ENCODE measurements at places on chromosomes 2 and 18. TPM values are rescaled to one million over a fixed set of nuclear protein-coding genes. Genes with fewer than 3 reads are reported as not detected.

DNA sequence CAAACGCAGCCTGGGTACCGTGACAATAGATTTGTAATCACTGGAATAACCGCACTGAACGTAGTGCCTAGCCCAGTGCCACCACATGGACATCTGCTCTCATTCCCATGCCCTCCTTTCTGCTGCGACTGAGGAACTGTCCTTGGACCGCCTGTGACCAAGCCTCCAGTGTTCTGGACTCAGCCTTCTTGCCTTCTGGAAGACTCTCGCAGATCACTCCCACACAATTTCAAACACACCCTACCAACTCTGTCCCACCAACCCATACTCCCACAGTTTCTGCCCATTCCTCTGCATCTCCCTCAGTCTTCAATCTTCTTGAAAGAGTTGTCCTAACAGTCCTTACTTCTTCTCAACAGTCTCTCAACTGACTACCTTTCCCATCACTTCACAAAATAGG, 2.1 kb downstream of the RNF149 start:
- DNase-seq: no peak

Gene CABLES1
- total RNA-seq: 6.9 TPM

- no peak for DNase-seq
Observed at GRCh38 chr2:157194097-157194688, 63.3 kb upstream of the GALNT5 start.

Gene CFAP65
- not detected for total RNA-seq

- DNase-seq: no peak
Observed at GRCh38 chr2:156321243-156321904, 11.1 kb downstream of the NR4A2 start.

DNA sequence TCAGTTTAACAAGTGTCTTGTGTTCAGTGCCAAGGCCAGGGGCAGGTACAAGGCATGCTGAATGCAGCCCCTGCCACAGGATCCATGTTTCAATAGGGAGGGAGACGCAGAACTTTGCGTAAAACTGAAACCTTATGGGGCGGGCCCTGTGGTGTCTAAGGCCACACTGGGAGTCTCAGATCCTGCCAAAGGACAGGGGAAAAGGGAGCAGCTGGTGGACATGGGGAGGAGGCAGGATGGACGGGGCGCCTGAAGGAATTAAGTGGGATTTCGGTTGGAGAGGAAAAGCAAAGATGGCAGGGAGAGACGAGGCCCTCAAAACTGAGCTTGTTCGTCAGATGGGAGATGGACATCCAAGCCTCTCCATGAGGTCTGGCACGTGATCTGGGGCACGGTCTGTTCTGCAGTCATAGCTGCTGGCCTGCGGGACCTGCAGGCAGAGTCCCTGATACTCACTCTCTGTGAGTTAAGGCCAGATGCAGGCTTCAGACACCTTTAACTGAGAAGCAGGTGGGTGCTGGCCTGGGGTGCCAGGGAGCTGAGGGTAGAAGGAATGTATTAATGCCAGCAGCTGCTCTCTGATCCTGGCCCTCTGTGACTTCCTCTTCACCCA, 48.8 kb downstream of the TCF7L1 start:
- DNase-seq: no peak

DNA sequence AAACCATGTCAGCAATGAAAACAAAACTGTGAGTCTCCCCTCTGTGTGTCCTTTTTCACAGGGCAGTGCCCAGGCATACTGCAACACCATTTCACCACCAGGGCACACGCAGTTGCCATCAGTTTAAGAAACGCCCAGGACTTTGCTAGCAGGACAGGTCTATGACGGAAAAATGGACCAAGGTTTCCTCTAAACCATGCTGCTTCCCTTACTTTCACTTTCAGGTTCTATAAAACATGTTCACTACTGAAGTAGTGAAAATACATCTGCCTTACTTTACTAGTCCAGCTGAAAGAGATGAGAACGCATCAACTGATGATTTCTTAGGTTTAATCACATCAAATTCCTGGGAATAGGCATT, 110.5 kb downstream of the TCF4 start:
- DNase-seq: peak; percentile 72

- peak; percentile 56 for DNase-seq
Observed at GRCh38 chr18:76449111-76449453, 46.0 kb downstream of the ZNF516 start.

DNA sequence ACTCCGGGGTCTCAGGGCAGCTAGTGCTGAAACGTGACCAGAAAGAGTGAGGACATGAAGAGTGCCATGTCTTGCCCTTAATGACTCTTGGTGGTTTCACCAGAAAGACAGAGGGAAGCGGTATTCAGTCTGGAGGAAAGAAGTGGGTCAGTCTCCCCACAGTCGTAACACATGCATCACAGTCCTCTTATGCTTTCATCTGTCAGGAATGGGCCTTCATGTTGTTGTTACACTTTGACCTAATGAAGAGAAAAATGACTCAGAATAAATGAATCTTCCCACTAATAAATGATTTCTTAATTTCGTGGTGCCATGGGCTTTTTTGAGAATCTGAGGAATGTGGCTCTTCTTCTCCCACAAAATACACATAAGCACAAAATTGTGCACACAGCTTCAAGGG, 103.2 kb downstream of the SLC8A1 start:
- no peak for DNase-seq

Gene FAM237A
- not detected for total RNA-seq

Gene MLPH
- 27.1 TPM for total RNA-seq

GRCh38 chr2:88959480-88960204, 268.2 kb downstream of the RPIA start:
- DNase-seq: no peak

Gene KIAA2012
- total RNA-seq: not detected

Gene SLC9A4
- not detected for total RNA-seq

DNA sequence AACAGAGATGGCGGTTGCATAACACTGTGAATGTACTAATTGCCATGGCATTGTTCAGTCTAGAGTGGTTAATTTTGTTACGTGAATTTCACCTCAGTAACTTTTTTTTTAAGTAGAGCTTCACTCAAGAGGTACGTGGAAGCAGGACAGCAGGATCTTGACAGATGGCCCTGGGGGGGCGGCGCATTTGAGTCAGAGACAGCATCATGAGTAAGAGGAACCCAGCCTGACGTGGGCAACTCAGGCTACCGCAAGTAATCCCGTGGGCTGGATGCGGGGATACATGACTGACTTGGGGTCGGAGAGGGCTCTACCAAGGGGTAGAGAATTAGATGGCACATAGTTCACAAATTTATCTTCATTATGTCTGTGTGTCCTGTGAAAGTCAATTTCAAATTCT, 38.1 kb upstream of the DAPL1 start:
- no peak for DNase-seq

Gene UGT1A5
- not detected for total RNA-seq

DNA sequence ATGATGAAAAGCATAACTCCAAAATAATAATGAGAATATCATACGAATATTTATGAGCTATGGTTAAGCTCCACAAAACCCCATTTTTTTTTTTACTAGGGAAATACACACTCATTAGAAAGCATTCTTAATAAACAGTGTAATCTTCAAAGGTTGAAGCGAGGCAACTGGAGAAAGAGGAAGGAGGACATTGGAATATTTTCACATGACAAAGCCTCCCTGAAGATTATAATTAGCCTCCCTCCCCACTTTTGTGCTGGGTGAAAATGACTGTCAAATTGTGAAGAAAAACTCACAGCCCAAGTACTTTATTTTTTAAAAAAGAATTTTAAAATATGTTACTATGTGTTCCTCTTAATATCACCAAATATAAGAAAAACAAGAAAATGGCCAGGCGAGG, 64.1 kb upstream of the NFU1 start:
- no peak for DNase-seq

DNA sequence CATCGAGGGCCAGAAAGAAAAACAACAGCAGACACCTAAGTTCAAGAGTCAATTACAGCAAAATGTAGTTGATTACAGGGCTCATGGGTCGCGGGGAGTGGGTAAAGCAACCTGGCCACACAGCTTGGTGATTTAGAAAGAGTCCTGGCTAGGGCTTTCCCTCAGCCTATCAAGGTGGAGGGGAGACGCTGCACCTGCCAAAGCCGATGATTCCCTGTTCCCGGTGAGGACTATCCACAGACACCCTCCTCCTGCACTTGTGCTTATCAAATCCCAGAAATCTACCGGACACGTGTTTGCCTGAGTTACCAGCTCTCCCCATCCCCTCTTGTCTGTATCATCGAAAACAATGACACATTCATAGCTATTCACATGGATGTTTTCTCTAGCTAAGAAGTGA, 7.0 kb upstream of the SOX11 start:
- DNase-seq: no peak

- DNase-seq: no peak
Observed at GRCh38 chr2:172012677-172013391, 13.1 kb downstream of the METAP1D start.

Data from right atrium auricular region (tissue), 2 donors.